ENCODE measurements at places on chromosomes 5 and 9.
A peak's percentile ranks its signal among the peaks of the same experiment; 100 is the strongest.

DNA sequence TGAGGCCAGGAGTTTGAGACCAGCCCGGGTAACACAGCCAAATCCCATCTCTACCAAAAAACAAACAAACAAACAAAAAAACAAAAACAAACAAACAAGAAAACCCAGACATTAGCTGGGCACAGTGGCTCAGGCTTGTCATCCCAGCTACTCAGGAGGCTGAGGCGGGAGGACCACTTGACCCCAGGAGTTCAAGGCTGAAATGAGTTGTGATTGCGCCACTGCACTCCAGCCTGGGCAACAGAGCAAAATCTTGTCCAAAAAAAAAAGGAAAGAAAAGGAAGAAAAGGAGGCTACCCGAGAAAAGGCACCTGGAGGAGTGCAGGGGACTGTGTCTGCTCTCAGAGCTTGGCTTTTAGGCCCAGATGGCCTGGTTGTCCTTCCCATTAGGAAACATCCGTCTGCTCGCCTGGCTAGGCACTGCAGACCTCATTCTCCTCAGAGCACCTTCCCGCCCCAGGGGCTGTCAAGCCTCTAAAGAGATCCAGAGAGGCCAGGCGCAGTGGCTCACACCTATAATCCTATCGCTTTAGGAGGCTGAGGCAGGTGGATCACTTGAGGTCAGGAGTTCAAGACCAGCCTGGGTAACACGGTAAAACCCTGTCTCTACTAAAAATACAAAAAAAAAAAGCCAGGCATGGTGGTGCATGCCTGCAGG is 185.3 kb upstream of the IER5L start:
- no peaks in the 10 kb centered on the region for H3K4me1 ChIP-seq
- H3K4me3 ChIP-seq = no peak overlapping the region
- H3K36me3 ChIP-seq = no peaks in the 10 kb centered on the region
- no peaks in the 10 kb centered on the region for H3K27me3 ChIP-seq

- no peaks in the 10 kb centered on the region for H3K27me3 ChIP-seq
- DNase-seq = no peak
- peaks cover 19% of the 10 kb centered on the region for H3K36me3 ChIP-seq
- H3K4me3 ChIP-seq = no peak overlapping the region
- no peaks in the 10 kb centered on the region for H3K4me1 ChIP-seq
- H3K27ac ChIP-seq = no peak overlapping the region
Measured at GRCh38 chr5:37111426-37112382, 137.5 kb downstream of the CPLANE1 start.

DNA sequence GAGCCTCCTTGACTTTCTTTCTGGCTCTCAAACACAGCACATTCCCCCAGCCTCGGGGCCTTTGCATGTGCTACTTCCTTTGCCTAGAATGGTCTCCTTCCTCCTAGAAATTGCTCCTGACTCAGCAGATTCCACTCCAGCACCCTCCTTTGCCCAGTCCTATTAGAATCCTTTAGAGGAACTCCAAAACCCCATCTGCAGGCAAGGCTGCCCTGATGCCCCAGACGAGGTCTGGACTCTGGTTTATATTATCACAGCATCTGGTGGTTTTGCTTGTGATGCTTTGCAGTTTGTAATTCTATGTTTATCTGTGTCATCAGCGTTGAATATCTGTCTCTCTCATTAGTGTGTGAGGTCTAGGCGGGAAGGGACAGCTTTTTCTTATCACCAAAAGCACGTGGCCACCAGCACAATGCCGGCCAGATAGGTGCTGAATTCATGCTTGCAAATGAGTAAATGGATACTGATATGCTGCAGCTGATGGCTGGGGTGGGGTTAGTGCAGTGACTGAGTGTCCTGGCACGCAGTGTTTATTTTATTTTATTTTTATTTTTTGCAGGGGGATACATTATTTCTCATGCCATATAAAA is 30.0 kb upstream of the ANKH start:
- DNase-seq = no peak
- H3K27ac ChIP-seq = no peak overlapping the region
- H3K4me3 ChIP-seq = no peak overlapping the region
- no peaks in the 10 kb centered on the region for H3K4me1 ChIP-seq

DNA sequence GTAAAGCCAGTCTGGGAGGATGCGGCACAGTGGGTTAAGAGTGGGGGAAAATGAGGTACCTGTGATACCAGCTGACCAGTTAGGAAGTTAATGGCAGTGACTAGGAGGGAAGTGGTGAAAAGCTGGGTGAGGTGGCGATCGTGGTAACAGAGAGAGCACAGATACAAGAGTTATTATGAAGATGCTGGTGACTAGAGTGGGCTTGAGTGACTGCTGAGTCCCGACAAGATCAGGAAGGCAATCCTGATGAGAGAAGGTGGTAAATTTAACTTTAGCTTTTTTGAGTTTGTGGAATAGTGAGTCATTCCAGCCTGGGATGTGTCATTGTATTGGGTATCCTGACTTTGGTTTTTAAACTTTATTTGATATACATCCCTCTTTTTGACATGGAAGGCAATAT is 38.8 kb downstream of the CMYA5 start:
- H3K36me3 ChIP-seq = no peaks in the 10 kb centered on the region
- no peaks in the 10 kb centered on the region for H3K27me3 ChIP-seq
- H3K27ac ChIP-seq = no peak overlapping the region
- DNase-seq = no peak
- no peaks in the 10 kb centered on the region for H3K4me1 ChIP-seq

- H3K4me3 ChIP-seq = peak overlapping the region; percentile 97
- no peak overlapping the region for H3K27ac ChIP-seq
- DNase-seq = peak; percentile 66
- H3K36me3 ChIP-seq = peaks cover under 1% of the 10 kb centered on the region
- peaks cover 21% of the 10 kb centered on the region for H3K4me1 ChIP-seq
Measured at GRCh38 chr5:113293068-113293974, 141.5 kb downstream of the TSSK1B start.

- H3K36me3 ChIP-seq = peaks cover 57% of the 10 kb centered on the region
- H3K4me3 ChIP-seq = no peak overlapping the region
- no peaks in the 10 kb centered on the region for H3K27me3 ChIP-seq
- H3K27ac ChIP-seq = no peak overlapping the region
Measured at GRCh38 chr9:36337002-36337401, 63.1 kb downstream of the RNF38 start.

DNA sequence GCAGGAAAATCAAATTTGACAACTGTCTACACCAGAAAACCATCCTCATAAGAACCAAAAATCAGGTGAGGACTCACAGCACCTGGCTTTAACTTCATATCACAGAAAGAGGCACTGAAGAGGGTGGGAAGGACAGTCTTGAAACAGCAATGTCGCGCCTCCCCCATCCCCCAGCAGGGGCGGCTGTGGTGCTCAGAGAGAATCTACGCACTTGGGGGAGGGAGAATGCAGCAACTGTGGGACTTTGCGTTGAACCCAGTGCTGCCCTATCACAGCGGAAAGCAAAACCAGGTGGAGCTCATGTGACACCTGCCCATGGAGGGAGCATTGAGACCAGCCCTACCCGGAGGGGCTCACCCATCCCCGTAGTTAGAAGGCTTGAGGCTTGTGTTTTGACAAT is 191.8 kb downstream of the MSX2 start:
- H3K4me1 ChIP-seq = no peaks in the 10 kb centered on the region
- no peak for DNase-seq
- H3K4me3 ChIP-seq = no peak overlapping the region

DNA sequence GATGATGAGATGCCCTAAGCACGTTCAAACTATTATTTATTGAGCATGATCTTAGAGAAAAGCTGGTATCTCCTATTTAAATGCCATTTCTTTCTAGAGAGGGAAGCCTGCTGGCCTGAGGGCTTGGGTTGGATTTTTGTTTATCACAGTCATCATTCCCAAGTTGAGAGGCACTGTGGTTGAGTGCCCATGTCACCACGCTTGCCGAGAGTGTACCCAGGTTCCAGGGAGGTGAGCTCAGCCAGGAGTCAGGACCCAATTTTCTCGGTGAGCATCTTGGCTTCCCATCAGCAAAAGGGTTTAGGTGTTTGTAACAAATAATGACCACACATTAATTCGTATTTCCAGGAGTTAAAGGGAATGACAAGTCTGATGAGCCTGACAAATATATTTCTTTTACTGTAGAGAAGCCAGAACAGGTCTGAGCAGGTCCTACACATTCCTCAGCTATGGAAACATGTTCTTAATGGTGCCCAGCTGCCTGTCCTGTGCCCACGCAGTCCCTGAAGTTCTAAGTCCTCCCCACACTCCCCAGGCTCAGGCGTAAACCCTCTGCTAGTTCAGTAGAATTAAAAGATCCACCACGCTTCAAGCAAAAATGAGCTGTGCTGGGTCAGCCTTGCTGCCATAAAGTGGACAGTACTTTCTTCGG is 258.9 kb upstream of the IRX2 start:
- H3K27me3 ChIP-seq = no peaks in the 10 kb centered on the region
- H3K4me3 ChIP-seq = no peak overlapping the region
- no peak overlapping the region for H3K27ac ChIP-seq
- no peaks in the 10 kb centered on the region for H3K4me1 ChIP-seq

GRCh38 chr5:168612996-168613395 is 33.8 kb upstream of the PANK3 start:
- H3K4me3 ChIP-seq = no peak overlapping the region
- no peaks in the 10 kb centered on the region for H3K4me1 ChIP-seq
- no peaks in the 10 kb centered on the region for H3K27me3 ChIP-seq
- no peak overlapping the region for H3K27ac ChIP-seq

GRCh38 chr9:105131981-105132380 is 112.5 kb upstream of the SLC44A1 start:
- no peaks in the 10 kb centered on the region for H3K4me1 ChIP-seq
- no peak overlapping the region for H3K4me3 ChIP-seq
- H3K27me3 ChIP-seq = no peaks in the 10 kb centered on the region
- no peak for DNase-seq
- H3K27ac ChIP-seq = no peak overlapping the region
- no peaks in the 10 kb centered on the region for H3K36me3 ChIP-seq

- no peaks in the 10 kb centered on the region for H3K27me3 ChIP-seq
- H3K4me1 ChIP-seq = no peaks in the 10 kb centered on the region
- H3K36me3 ChIP-seq = no peaks in the 10 kb centered on the region
- DNase-seq = no peak
- no peak overlapping the region for H3K4me3 ChIP-seq
Measured at GRCh38 chr5:98564836-98565235, 208.6 kb upstream of the RGMB start.

GRCh38 chr5:10578293-10578665 is 14.4 kb downstream of the ANKRD33B start:
- H3K4me3 ChIP-seq = no peak overlapping the region
- no peaks in the 10 kb centered on the region for H3K36me3 ChIP-seq
- no peak overlapping the region for H3K27ac ChIP-seq
- H3K27me3 ChIP-seq = no peaks in the 10 kb centered on the region
- peaks cover 3% of the 10 kb centered on the region for H3K4me1 ChIP-seq

DNA sequence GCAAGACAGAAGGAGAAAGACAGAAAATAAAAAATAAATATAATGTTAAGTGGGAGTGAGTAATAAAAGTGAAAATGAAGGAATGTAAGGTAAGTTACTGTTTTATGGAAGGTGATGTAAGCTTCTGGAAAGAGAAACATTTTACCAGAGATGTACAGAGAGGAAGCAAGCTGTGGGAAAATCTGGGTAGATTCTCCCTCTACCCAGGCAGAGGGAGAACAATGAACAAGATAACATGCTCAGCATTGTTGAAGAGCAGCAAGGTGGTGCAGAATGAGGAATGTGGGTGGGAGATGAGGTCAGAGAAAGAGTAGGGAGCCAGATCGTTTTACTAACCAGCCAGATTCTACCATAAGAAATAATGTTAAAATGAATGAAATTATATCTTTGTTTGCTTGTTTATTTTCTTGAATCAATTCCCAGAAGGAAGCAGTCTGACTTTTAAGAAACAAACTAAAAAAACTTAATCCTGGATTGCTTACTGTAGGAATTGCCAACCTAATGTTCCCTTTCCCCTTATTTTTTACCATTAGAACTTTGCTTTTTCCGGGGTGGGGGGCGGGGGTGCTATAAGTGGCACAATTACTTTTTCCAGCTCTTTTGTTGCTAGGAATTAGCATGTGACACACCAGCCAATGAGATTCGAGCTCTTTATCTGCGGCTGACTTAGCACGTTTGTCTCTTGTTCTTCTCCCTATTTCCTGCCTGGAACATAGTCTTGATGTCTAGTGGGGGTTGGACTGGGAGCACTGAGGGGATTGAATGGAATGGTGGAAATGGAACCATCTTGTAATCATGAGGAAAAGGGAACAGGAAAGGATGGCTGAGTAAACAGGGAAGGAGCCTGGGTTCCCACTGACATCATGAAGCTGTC is 356.7 kb downstream of the TMEM167A start:
- H3K36me3 ChIP-seq = peaks cover 2% of the 10 kb centered on the region
- no peaks in the 10 kb centered on the region for H3K27me3 ChIP-seq
- no peak overlapping the region for H3K4me3 ChIP-seq
- H3K27ac ChIP-seq = no peak overlapping the region

DNA sequence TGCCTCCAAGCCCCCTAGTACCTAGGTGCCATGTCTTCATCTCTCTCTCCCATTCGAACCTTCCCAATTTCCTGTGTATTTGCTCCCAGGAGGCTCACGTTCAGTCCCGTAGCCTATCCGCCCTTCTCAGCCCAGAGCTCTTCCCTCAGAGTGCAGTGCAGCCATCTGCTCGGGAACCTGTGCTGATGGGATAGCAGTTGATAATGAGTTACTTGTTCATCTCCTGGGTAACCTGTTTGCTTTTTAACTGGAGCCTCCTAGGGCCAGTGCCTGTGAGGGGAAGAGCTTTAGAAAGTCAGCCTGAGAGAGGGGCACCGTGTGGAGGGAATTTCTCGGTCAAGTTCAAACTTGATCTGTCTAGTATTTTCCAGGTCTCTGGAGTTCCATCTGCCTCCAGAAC is 229.8 kb upstream of the IL12B start:
- H3K27ac ChIP-seq = no peak overlapping the region
- H3K4me3 ChIP-seq = no peak overlapping the region

DNA sequence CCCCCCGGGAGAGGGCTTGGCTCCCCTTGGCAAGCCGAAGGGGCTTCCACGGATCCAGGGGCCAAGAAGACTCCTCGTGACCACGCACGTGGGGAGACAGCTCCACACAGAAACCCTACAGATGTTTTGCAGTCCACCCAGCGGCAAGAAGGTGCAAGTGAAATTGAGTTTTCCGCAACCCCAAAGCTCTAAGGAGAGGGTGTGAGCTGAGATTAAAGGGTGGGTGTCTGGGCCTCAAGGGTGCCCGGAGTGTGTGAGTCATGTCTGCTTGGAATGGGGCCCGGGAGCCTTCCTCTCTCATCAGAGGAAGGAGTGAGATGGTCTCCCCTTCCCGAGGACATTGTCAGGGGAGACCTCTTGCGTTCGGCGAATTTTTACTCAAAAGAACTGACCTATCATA is 79.1 kb downstream of the OLFM1 start:
- H3K4me3 ChIP-seq = no peak overlapping the region
- no peaks in the 10 kb centered on the region for H3K4me1 ChIP-seq
- H3K27me3 ChIP-seq = no peaks in the 10 kb centered on the region

- no peak overlapping the region for H3K27ac ChIP-seq
- H3K4me1 ChIP-seq = no peaks in the 10 kb centered on the region
- DNase-seq = no peak
Measured at GRCh38 chr5:145141534-145141933, 693.6 kb downstream of the PRELID2 start.

All from H9 (cell line).